ENCODE measurements at places on chromosomes 12 and 14.

DNA sequence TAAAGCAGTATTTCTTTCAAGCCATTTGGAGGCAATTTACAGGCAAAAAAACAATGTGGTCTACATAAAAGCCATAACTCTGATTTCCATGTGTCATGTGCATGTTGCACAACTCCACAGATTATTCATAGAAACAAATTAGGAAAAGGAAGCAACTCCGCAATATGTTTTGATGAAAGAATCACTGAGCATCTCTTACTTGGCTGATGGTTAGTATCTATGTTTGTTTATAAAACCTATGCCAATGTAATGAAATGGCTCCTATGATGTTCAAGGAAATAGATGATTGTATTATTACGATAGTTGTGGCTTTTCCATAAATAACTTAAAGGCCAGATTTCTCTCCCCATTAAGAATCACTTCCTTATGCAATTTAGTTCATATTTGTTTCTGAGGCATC is 373.7 kb downstream of the CCDC91 start:
- DNase-seq = no peak

DNA sequence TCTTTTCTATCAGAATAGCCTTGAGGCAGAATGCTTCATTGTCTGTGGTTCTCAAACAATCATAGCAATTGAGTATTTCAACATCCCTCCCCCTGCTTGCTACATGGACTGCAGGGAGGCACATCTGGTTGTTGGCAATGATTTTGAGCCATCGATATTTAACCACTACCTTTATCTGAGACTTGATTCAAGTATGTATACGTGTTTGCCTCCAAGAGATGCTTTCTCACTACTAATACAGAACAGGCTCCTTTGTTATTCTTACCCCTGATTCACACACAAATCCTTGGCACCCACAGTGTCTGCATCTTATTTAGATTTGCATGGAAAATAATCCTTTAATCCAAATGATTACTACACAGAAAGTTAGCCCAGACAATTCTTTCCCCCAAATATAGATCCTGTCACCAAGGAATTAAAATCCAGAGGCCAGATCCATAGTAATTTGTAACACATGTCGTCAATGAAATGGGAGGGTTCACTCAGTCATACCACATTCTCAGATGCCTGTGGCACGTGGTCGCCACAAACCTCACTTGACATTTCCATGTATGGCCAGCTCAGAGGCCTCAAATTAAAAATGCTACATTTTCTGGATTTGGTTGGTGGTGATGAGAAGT is 199.3 kb downstream of the ITPR2 start:
- DNase-seq = no peak

DNA sequence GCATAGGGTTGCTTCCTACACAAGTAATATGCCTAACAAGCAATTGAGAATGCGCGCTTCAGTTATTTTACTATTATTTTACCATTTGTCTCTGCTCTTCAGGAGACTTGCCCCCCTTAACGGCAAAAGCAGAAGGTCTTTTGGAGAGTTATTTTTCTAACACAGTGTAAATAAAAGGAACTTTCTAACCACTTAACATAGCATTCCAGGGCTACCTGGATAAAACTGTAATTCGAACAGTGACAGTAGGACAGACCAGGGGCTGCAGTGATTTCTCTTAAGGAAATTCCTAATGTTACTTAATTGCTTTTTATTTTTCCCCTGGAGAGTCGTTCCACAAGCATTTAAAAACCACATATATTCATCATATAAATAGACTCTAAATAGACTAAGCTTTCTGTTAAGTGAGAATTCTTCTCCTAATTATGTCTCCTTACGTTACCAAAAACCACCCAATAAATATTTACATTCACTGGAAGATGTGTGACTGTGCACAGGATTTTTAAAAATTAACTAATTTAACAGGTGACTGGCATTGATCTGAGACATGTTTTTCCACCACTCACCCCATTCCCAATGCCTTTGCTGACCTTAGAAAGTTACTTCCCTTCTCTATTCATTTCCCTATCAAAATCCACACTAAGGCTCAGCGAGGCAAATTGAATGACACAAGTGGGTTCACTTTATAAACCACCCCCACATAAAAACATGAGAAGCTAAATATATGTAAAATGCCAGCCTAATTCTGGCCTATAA is 72.4 kb downstream of the RNF34 start:
- DNase-seq = no peak

- no peak for DNase-seq
Measured at GRCh38 chr12:65335021-65335714, 56.7 kb downstream of the MSRB3 start.

GRCh38 chr14:106883218-106883692 is 1356.9 kb downstream of the TMEM121 start:
- DNase-seq = peak; percentile 56

DNA sequence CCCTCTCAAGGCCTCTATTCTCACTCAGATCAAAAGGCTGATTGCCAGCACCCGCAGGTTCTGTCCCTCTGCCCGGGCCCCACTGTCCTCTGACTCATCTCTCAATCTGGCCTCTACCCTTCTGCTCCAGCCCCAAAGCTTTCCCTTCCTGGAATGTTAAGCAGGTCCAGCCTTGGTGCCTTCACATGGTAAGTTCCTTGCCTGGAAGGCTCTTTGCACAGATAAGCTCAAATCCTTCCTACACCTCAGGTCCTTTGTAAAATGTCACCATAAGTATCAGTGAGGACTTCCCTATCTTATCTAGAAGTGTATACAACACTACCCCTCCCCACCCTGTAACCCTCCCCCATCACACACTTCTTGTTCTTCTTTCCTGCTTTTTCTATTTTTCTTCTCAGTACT is 22.2 kb downstream of the LPCAT3 start:
- no peak for DNase-seq

DNA sequence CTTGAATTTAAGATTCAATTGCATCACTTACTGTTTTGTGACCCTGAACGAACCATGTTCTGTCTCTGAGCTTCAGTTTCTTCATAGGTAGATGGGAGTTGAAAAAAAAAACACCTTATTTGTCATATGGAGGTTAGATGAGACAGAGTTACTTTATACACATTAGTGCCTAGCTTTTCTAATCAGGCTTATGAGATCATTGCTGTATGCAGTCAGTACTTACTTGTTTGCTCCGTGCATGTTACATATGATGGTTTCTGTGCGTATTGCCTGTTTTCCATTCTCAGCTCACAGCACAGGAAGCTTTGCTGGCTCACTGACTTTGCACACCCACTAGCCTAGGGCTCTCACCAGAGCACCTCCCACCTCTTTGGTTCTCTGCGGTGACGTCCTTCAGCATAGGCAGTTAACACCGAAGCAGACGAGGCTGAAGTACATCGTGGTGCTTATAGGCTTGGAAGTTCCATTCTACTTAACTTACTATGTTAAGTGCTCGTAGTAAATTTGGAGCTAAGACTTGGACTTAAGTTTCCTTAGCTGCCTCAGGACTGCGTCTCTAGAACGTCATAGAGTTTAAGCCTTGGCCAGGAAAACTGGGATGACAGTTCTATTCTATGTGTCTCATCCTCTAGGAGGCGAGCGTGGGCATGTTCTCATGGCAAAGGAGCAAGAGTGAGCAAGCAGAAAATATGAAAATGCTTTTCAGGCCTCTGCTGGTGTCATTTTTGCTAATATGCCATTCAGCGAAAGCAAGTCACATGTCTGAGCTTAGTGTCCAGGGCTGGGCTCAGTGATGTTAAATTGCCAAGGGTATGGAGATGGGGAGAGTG is 57.3 kb downstream of the NRXN3 start:
- no peak for DNase-seq

- DNase-seq = peak; percentile 80
Measured at GRCh38 chr12:107912421-107913004, 138.0 kb downstream of the ASCL4 start.

- no peak for DNase-seq
Measured at GRCh38 chr12:124556074-124556466, 11.3 kb downstream of the NCOR2 start.

DNA sequence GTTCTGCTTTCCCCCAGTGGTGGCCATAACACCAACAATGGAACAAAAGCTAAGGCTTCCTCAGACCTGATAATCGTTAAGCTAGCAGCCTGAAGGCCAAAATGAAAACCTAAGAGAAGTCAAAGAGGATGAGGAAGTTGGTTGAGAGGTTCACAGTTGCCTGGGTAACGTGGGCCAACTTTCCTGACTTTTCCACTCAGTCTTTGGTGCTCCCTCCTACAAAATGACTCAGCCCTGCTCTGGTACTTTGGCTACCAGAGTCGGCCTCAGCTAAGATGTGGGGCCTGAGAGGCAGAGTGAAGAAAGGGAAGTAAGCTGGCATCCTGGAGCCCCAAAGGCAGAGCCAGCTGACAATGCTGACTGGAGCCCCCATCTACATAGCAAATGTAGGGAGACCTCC is 14.9 kb upstream of the FKBP11 start:
- DNase-seq = no peak
